ENCODE measurements at places on chromosomes 6 and 20.

GRCh38 chr20:64157878-64158277, 6.4 kb upstream of the MYT1 start:
- DNase-seq, result no peak

- no peak for DNase-seq
Measured at GRCh38 chr6:73565767-73566485, 45.1 kb upstream of the EEF1A1 start.

GRCh38 chr6:19547507-19547906, 289.7 kb upstream of the ID4 start:
- DNase-seq, result no peak

DNA sequence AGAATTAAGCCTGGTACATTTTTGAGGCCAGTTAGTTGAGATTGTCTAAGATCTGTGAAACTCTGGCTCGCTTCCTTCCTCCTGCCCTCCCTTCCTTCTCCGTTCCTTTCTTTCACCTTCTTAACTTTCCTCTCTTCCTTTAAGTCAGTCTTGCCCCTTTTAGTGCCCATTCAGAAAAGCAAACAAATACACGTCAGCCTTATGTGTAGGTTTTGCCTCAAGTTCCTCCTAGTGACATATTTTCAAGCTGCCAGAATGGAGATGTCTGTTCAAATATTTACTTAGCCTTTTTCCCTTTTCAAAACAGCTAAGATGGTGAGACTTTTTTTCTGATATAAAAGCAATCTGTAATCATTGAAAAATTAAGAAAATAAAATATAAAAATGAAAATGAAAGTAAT, 178.4 kb downstream of the FARS2 start:
- DNase-seq, result no peak

GRCh38 chr6:131652472-131652871, 15.4 kb downstream of the ENPP3 start:
- no peak for DNase-seq
